ENCODE measurements at places on chromosomes 13 and 19. TPM values are rescaled to one million over a fixed set of nuclear protein-coding genes. Genes with fewer than 3 reads are reported as not detected.
A peak's percentile ranks its signal among the peaks of the same experiment; 100 is the strongest.

GRCh38 chr13:98033277-98034247 is 80.1 kb downstream of the IPO5 start:
- peak; percentile 25 for DNase-seq

DNA sequence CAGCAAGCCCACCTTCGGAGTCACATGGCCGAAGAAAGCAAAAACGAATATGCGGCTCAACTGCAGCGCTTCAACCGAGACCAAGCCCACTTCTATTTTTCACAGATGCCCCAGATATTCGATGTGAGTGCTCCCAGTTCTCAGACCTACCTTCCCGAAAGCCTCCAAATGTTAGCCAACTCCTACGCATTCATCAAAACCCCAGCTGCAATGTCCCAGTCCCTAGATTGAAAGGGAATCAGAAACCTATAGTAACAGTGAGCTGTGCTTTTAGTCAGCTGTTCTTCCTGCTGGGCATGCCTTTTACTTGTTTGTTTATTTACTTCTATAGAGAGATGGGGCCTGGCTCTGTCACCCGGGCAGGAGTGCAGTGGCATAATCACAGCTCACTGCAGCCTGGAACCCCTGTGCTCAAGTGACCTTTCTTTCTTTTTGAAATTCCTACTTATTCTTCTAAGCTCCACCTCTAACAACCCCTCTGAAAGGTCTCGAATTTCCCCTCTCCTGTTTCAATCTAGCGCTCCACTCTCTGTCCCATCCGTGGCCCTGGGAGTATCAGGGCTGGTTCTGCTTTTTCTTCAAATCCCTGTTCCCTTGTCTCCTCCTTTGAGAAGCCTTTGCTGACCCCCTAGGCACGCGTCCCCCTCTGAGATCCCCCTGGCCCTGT is 4.4 kb downstream of the TRIP10 start:
- no peak for DNase-seq

DNA sequence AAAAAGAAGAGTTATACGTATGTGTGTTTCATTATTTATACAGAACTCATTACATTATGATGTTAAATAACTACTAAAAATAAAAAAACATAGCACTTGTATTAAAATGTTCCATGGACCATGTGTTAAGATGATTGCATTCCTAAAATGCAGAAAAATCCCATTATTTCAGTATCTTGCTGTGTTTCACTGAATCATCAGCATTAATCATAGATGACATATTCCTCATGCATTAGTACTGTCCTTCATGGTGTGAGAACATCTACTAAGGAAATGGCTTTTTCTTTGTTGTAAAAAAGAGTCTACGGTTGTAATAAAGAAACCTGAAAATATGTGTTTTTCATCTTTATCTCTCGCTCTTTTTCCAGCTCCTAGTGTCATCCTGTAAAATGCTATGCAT is 416.5 kb downstream of the FGF14 start:
- no peak for DNase-seq

DNA sequence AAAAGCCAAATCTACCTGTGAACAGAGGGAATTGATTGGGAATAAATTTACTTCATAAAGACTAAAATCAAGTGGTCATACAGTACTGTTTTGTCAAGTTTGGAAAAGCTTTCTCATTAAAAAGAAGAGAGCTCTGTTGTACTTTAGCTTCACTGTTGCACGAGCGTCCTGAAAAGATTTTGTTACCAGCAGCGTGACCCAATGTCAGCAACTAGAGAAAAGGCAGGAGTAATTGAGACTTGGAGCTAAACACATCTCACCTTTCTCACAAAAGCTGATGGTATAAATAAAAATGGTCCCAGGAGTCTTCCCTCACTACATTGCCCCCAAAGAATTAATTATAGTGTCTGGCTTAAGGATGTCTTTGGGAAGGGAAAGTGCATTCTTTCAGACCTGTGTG is 613.7 kb downstream of the OLFM4 start:
- DNase-seq: no peak

DNA sequence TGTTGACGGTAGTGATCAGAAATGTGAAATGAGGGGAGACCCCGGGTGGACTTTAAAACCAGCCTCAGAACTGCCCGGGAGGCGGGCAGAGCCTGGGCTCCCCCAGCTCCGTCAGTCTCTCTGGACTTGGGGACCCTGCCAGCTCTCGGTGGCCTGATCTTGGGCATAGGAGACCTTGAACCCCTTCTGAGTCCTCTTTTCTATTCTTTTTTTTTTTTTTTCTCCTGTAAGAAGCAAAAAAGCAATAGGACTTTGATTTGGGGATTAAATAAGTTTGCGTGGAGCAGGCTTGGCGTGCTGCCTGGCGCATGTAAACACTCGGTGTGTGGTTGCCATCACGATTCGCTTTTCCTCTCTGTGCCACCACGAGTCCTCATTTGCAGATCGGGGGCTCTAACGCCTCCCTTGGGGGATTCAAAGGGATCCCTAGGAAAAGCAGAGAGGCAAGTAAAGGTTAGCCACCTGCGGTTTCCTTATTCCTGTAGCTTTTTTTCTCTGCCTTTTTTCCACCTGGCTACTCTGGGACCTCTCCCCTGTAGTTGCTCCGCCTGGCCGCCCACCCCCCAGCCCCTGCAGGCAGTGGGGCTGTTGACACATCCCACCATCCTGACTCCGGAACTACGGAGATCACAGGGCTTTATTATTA is 1.3 kb downstream of the SAFB start:
- DNase-seq: peak; percentile 37

- DNase-seq: no peak
Observed at GRCh38 chr13:98954313-98954712, 23.6 kb downstream of the DOCK9 start.

- DNase-seq: peak; percentile 75
Observed at GRCh38 chr13:30690282-30691188, 44.8 kb upstream of the ALOX5AP start.

- DNase-seq: no peak
Observed at GRCh38 chr19:33670398-33670797, 48.6 kb downstream of the CHST8 start.

GRCh38 chr13:94232161-94232950 is 247.1 kb downstream of the DCT start:
- DNase-seq: no peak

DNA sequence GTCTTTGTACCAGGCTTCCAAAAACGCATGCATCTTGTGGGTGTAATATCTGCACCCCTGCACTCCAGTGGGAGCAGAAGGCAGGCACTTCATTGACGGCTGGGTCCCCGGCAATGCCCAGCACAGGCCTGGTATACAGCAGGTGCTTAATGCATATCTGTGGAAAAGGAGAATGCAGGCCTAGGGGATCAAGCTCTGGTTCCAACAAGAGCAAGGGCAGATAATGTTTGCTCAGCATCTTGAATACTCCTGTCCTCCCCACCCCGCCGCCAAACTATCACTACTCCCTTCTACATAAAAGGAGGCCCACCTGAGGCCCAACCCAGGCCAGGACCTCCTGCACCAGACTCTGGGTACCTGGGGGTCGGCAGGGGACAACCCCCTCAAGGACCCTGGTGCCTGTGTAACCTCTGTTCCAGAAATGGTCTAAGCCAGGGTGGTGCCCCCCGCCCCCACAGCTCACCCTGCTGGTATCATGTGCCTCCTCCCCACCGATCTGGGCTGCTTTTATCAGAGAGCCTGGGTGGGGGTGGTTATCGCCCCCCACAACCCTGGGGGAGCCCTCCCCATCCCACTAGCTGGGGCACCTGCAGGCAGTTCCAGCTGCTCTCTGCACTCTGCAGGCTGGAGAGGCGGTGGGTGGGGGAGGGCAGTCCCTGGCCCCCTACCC is 4.8 kb downstream of the KLF16 start:
- DNase-seq: no peak

- no peak for DNase-seq
Observed at GRCh38 chr13:102286326-102286725, 115.5 kb downstream of the FGF14 start.

- no peak for DNase-seq
Observed at GRCh38 chr13:30115257-30115600, 192.1 kb downstream of the KATNAL1 start.

- DNase-seq: no peak
Observed at GRCh38 chr13:85626603-85627002, 172.6 kb downstream of the SLITRK6 start.

- no peak for DNase-seq
Observed at GRCh38 chr13:71309905-71310304, 557.1 kb downstream of the DACH1 start.

GRCh38 chr13:30735025-30735871 is at the start of gene ALOX5AP:
ALOX5AP (plus strand) TSS chr13:30735543; CDS start chr13:30735606, 63 bp downstream.
- DNase-seq: no peak

DNA sequence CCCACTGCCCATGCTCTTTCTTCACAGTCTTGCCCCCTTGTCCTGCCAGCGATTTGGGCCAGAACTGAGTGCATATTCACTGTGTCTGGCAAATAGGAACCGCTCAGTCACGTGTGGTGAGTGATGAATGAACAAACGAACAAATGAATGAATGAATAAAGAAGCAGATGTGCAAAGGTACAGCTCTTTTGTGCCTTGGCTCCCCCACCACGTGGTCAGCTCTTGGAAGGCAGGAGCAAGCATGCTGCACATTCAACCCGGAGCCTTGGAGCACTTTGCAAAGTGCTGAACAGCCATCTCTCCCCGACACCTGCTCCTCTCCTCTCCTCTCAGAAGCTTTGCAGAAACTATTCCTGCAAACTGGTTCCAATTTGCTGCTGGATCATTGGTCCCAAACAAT is 52.4 kb downstream of the LATS2 start:
- no peak for DNase-seq

The CLEC17A gene
- 0.55 TPM for total RNA-seq

The PLPPR3 gene
- not detected for total RNA-seq

The PODNL1 gene
- total RNA-seq: not detected

The TEKTIP1 gene
- total RNA-seq: not detected

The S1PR4 gene
- total RNA-seq: 2.0 TPM

The C1QTNF9 gene
- total RNA-seq: not detected

The ADM5 gene
- total RNA-seq: 1.3 TPM

The ZNF134 gene
- 60.1 TPM for total RNA-seq

The ATP13A1 gene
- total RNA-seq: 130 TPM

The SRRM5 gene
- not detected for total RNA-seq
